ENCODE measurements at places on chromosomes 7 and 10.

- no peak for DNase-seq
These were observed 29.0 kb upstream of the EBLN1 start for GRCh38 chr10:22246680-22247391.

DNA sequence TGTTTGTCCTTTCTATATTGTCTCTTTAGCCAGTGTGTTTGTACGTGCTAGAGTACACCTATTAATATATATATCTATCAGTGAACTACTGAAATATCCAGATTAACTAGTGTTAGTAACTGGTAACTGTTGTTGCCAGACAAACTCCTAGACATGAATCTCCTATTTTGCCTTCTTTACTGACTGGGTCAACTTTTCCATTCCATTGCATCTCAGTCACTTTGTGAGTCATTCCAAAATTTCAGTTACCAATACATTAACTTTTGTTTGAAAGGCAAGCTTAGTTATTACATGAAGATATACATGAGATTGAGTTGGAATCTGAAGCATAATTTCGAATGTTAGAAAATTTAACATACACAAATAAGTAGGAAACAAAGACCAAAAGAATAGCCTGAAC lies 51.4 kb downstream of the BTAF1 start:
- DNase-seq, result no peak

- DNase-seq, result no peak
These were observed 89.2 kb downstream of the DIP2C start for GRCh38 chr10:600234-600633.

GRCh38 chr7:68789597-68789996 lies 808.7 kb upstream of the AUTS2 start:
- no peak for DNase-seq

- no peak for DNase-seq
These were observed 38.7 kb downstream of the NPS start for GRCh38 chr10:127587668-127588365.

GRCh38 chr10:12730809-12731519 lies 270.5 kb downstream of the CCDC3 start:
- no peak for DNase-seq

DNA sequence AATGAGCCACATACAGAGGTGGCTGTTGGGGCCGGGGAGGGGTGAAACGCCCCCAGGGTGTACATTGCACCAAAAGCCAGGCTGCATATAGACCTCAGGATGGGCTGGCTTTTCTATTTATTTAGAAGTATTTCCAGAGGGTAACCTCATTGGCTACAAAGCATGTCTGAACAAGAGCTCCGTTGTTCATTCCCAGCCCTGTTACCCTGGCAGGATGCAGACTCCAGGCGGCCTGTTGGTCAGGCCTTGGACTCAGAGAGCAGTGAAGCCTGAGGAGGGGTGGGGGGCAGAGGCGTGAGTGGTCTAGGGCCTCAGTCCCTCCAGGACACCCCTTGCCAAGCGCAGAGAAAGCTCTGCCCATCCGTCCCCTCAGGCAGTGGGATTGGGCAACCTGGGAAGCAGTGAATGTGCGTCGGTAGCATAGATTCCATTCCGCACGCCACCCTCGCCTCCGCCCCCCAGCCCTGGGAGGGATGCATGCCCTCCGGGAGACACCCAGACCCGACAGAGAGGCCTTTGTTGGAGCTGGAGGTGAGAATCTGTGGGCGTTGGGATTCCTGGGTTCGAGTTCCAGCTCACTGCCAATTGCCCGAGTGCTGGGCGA lies 41.9 kb downstream of the TCF7L2 start:
- DNase-seq, result no peak

DNA sequence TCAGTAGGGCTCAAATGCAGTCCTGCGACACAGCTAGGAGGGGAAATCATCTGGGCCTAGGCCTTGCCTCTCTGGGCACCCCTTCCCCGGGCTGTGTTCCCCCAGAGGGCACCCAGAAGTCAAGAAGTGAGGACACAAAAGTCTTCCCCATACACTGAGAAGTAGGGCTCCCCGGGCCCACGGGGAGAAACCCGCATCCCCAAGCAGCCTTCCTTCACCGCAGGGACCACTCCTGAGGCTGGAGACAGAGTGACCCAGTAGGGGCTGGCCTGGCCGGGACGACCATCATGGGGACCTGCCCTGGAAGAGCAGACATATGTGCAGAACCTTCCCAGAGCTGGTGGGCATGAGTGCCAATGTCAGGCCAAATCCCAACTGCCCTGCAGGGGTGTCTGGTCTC lies 163.5 kb downstream of the GFRA1 start:
- no peak for DNase-seq

GRCh38 chr10:97332591-97333350 lies 1.8 kb downstream of the FRAT2 start:
- no peak for DNase-seq

- no peak for DNase-seq
These were observed 31.1 kb upstream of the YAE1 start for GRCh38 chr7:39535064-39535463.

- peak; percentile 6 for DNase-seq
These were observed 1.8 kb downstream of the ZMYND11 start for GRCh38 chr10:137031-137430.

DNA sequence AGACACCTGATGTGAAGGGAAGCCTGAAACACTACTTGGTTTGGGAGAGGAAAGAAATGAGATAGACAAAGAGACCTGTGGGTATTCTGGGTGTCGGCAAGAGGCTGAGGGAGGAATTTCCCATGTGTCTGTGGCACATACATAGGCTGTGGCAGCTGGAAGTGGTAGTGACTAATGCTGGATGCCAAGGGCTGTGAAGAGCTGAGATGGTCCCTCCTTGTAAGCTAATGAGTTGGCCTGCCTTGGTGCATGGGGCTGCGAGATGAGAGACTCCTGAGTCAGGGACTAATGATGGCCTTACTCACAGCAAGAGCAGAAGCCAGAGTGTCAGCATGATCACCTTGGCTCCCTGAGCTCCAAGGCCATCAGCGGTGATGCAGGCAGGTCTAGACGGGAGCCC lies 119.0 kb upstream of the EEPD1 start:
- DNase-seq, result no peak

DNA sequence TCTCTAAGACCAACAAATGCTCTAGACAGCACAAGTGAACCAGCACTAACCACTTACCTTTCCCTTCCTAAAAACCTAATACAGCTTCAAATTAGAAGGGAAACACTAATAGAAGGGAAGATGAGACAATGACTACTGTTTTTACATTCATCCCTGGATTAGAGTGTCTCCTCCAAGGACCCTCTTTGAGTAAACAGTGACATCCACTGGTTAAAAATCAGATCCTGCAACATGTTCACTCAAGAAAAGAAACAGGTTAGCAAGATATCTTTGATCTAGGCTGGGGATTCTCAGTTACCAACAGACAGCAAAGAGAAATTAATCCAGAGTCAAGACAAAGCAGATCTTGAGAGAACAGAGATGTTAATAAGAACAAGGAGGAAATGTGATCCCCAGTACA lies 177.7 kb upstream of the GHITM start:
- no peak for DNase-seq

DNA sequence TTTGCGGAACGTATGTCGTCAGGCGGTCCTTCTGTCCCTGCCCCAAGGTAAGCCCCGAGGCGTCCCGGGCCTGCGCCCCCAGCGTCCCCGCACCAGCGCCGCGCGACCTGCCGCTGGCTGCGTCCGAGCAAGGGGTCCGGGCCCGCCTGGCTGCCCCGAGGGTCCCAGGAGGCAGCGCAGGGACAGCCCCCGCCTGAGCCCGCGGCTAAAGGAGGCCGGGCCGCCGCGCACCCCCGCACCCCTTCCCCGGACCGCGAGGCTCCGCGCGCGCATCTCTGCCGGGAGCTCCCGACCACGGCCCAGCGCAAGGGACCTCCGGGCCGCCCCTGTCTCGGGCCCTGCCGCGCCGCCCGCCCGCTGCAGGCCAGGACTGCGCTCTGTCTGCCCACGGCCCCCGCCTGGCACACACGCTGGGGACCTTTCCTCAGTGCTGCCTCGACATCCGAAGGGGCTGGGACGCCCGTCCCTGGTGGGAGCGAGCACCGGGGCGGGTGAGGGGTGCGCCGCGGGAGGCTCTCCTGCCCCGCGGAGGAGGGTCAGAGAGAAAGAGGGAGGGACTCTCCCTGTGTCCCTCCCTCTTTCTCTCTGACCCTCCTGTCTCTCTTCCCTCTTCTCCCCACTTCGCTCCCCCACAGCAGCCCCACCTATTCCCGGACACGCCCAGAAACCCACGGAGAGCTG lies 25.0 kb downstream of the SHH start:
- no peak for DNase-seq

DNA sequence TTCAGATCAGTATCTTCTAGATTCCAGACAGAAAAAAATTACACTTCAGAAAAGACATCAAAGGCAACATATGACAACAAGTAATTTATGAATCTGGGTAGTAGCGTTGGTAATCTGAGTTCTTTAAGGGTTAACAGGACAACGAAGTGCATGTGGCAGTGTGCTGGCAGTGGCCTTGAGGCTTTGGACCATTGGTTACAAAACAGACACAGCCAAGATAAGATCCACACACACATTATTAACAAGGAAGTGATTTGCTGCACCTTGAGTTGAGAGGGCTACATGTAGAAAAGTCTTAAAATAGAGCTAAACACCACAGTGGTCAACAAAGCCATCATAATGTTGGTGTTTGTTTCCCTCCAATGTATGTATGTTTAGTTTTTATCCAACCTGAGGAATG lies 40.6 kb downstream of the AKR1D1 start:
- no peak for DNase-seq

DNA sequence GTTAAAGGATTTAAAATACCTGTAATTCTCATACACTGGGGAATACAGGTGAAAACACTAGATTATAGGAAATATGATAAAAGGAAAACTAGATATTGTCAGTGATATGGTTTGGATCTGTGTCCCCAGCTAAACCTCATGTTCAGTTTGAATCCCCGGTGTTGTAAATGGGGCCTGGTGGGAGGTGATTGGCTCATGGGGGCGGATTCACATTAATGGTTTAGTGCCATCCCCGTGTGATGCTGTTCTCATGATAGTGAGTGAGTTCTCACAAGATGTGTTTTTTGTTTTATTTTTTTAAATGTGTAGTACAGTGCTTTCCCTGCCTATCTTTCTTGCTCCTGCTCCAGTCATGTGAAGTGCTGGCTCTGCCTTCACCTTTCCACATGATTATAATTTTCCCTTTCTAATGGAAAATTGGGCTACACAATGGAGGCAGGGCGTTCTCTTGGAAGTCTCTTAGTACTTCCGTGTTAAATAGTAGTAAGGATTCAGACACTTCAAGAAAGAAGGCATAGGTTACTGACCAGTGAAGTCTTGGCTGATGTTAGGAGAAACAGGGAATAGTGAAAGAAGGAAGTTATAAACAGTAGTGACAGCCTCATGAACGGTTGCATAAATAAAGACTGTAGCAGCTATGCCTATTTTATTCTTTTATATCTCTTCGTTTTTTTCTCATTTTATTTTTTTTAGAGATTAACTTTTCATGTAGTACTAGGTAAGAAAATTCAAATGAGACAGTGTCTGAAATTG lies 386.4 kb downstream of the SUGCT start:
- DNase-seq, result no peak

GRCh38 chr7:6227294-6227846 lies 45.1 kb downstream of the CYTH3 start:
- no peak for DNase-seq

GRCh38 chr7:98922392-98923187 lies 44.3 kb downstream of the TRRAP start:
- no peak for DNase-seq

- DNase-seq, result no peak
These were observed 9.6 kb downstream of the NFKB2 start for GRCh38 chr10:102405108-102405571.

Measured in activated CD4-positive, alpha-beta T cell treated with anti-CD3 and anti-CD28 coated beads for 24 hours (primary cell).